ENCODE measurements at places on chromosomes 5 and 9. TPM values are rescaled to one million over a fixed set of nuclear protein-coding genes. Genes with fewer than 3 reads are reported as not detected.

Gene GABRG2
- total RNA-seq, result not detected

Gene GM2A
- 26.9 TPM for total RNA-seq

Gene CCDC192
- total RNA-seq, result 1.0 TPM

Gene NUTM2G
- not detected for total RNA-seq

Gene RNF183
- not detected for total RNA-seq

Gene ADAMTS2
- total RNA-seq, result 26.7 TPM

Gene NADK2
- total RNA-seq, result 22.5 TPM

Gene PCDHB3
- total RNA-seq, result 3.3 TPM

Gene STPG3
- total RNA-seq, result not detected

Gene FOXD1
- total RNA-seq, result not detected

Gene GABBR2
- not detected for total RNA-seq

Gene CAVIN4
- total RNA-seq, result 0.49 TPM

Gene FGF10
- total RNA-seq, result 37.7 TPM

Gene SREK1
- total RNA-seq, result 87.9 TPM

Gene NPR3
- total RNA-seq, result 5.6 TPM

Gene SLC4A9
- 0.22 TPM for total RNA-seq

Gene ANKRD31
- total RNA-seq, result 0.22 TPM

Gene GARIN3
- total RNA-seq, result not detected

Gene CBY3
- not detected for total RNA-seq

Gene SLC36A3
- total RNA-seq, result not detected

Gene PCDHA9
- total RNA-seq, result not detected

Gene TMEM8B
- 4.4 TPM for total RNA-seq

Gene GNG10
- 102 TPM for total RNA-seq

Gene OCLN
- total RNA-seq, result 3.2 TPM

Gene FAXDC2
- total RNA-seq, result 134 TPM

Gene SNCB
- not detected for total RNA-seq

Gene PCDHB13
- total RNA-seq, result 1.9 TPM

Gene DMRTA1
- total RNA-seq, result 4.6 TPM

Gene ENC1
- total RNA-seq, result 7.0 TPM

Gene RABEPK
- 11.9 TPM for total RNA-seq

Gene TOR4A
- 3.3 TPM for total RNA-seq

Gene CCDC112
- 15.1 TPM for total RNA-seq

Data from subcutaneous adipose tissue (tissue), 4 donors.